PC-9 (cell line): ENCODE measurements at places on chromosomes 13 and 19.

GRCh38 chr13:40172149-40172591 lies 494.3 kb downstream of the FOXO1 start:
- 0 out of 2 replicates have a peak, but pooled peaks cover 5% of the 10 kb centered on the region for H3K4me1 ChIP-seq
- no peak overlapping the region for H3K4me3 ChIP-seq
- no peaks in the 10 kb centered on the region for H3K27me3 ChIP-seq
- no peak overlapping the region for H3K27ac ChIP-seq
- H3K36me3 ChIP-seq: no peaks in the 10 kb centered on the region
- no peak for DNase-seq

- no peak for DNase-seq
- no peaks in the 10 kb centered on the region for H3K27me3 ChIP-seq
- no peaks in the 10 kb centered on the region for H3K4me1 ChIP-seq
Measured at GRCh38 chr13:102354011-102354410, 47.8 kb downstream of the FGF14 start.

GRCh38 chr13:41389580-41389979 lies 67.8 kb upstream of the RGCC start:
- H3K27ac ChIP-seq: no peak overlapping the region
- no peaks in the 10 kb centered on the region for H3K4me1 ChIP-seq
- no peaks in the 10 kb centered on the region for H3K27me3 ChIP-seq
- DNase-seq: no peak
- H3K4me3 ChIP-seq: no peak overlapping the region
- H3K36me3 ChIP-seq: no peaks in the 10 kb centered on the region

DNA sequence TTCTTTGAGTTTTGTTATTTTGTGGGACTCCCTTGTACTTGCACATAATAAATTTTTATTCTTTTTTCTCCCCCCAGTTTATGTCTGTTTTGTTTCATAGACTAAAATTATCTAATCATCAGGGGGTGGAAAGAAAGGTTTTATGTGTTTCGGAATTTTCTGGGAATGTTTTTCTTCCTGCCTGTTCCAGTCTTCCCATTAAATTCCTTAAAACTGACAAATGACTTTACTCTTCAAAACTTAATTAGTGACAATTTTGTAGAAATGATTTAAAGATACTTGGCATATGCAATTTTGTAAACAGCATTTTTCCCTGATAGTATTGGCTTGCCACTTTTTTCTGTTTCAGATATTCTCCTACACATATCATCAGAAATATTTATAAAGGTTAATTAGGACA lies 1813.4 kb downstream of the PCDH9 start:
- no peak overlapping the region for H3K4me3 ChIP-seq
- H3K27me3 ChIP-seq: no peaks in the 10 kb centered on the region
- H3K4me1 ChIP-seq: no peaks in the 10 kb centered on the region
- no peak for DNase-seq

- no peak overlapping the region for H3K4me3 ChIP-seq
- H3K27ac ChIP-seq: no peak overlapping the region
- H3K36me3 ChIP-seq: no peaks in the 10 kb centered on the region
- H3K27me3 ChIP-seq: no peaks in the 10 kb centered on the region
- no peaks in the 10 kb centered on the region for H3K4me1 ChIP-seq
Measured at GRCh38 chr13:21006141-21007005, 55.0 kb downstream of the LATS2 start.

DNA sequence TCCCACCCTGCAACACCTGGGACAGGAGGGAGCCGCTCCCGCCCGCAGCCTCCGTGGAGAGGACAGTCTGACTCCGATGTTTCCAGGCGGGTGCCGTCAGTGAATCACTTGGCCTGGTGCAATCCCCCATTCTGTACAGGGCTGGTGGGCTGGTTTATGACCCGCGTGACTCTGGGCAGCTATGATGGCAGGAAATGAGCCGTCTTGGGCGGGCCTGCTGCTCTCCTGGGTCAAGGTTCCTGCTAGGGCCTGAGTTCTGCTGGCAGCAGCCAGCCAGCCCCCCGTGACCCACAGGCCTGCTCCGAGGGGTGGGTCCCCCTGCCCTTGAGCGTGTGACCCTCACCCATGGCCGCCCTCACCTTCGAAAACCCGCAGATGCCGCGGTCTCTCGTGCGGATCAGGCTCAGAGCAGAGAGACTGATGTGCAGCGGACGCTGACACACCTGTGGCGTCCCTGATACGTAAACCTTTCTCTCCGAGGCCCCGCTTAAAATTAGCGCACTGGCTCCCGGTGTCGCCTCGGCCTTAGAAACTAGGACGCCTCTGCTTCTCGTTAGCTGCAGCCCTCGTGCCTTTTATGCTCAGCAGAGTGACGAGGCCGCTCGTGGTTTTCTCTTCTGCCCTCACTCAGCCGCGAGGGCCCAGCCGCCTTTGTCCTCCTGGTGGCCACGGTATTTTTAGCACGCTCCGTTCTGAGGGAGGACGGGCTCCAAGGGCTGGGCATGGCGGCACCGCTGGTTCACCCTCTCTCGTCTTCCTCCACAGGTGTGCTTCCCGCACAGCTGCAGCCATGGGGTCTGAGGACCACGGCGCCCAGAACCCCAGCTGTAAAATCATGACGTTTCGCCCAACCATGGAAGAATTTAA lies 63.4 kb downstream of the KDM4B start:
- no peaks in the 10 kb centered on the region for H3K36me3 ChIP-seq
- H3K27ac ChIP-seq: no peak overlapping the region
- DNase-seq: no peak
- no peaks in the 10 kb centered on the region for H3K4me1 ChIP-seq
- H3K27me3 ChIP-seq: no peaks in the 10 kb centered on the region
- no peak overlapping the region for H3K4me3 ChIP-seq

DNA sequence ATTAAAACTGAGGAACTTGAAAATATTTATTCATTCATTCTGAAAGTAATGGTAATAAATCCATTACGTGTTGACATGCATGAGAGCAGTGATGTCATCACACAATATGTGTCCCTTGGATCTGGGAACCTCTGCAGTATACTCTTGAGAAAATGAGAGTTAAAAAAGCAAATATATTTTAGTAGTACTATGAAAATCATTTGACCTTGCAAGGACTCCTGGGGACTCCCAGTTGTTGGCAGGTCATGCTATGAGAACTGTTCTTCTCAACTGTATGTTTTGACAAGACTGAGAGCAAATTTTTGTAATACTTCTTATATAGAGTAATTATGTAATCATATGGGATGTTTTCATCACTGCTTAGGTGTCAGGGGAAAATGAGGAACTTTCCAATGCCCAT lies 249.4 kb downstream of the PCCA start:
- DNase-seq: no peak
- H3K27me3 ChIP-seq: no peaks in the 10 kb centered on the region
- H3K27ac ChIP-seq: no peak overlapping the region
- H3K36me3 ChIP-seq: no peaks in the 10 kb centered on the region
- H3K4me3 ChIP-seq: no peak overlapping the region
- H3K4me1 ChIP-seq: no peaks in the 10 kb centered on the region

DNA sequence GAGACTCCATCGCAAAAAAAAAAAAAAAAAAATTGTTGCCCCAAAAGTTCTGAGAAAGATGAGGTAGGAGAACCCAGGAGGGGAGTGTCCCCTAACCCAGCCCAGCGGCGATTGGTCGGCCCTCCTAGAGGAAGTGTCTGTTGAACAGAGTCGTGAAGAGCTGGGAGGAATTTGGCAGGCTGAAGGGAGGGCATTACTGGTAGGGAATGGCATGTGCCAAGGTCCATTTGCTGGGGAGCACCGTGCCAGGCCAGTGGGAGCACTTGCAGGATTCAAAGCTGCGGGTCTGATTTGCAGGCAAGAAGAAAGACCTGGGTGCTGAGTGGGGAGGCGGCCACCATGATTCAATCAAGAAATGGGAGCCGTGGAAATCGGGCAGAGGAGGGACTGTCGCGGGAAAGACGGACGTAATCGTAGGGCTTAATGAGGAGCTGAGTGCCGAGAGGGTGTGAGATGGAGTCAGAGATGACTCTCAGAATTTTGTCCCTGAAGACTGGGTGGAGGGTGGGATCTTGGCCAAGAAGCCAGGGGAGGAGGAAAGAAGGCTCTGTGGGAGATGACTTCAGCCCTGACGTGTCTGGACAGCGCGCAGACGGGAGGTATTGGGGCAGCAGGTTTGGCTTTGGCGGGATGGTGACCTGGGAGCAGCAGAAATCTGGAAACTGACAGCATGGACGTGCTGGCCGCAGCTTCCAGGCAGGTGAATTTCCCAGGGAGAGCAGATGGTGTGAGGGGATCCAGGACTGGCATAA lies 15.4 kb downstream of the CERS4 start:
- DNase-seq: no peak
- no peaks in the 10 kb centered on the region for H3K27me3 ChIP-seq
- no peak overlapping the region for H3K27ac ChIP-seq
- no peak overlapping the region for H3K4me3 ChIP-seq

DNA sequence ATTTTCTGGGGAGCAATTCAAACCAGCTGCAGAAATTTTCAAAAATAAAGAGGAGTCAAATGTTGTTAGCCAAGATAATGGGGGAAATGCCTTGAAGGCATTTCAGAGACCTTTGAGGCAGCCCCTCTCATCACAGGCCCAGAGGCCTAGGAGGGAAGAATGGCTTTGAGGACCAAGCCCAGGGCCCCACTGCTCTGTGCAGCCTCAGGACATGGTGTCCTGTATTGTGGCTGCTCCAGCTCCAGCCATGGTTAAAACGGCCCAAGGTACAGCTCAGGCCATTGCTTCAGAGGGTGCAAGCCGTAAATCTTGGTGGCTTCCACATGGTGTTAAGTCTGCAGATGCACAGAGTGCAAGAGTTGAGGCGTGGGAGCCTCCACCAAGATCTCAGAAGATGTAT lies 32.1 kb downstream of the NEK5 start:
- no peaks in the 10 kb centered on the region for H3K4me1 ChIP-seq
- no peaks in the 10 kb centered on the region for H3K27me3 ChIP-seq
- H3K27ac ChIP-seq: no peak overlapping the region
- H3K36me3 ChIP-seq: no peaks in the 10 kb centered on the region
- H3K4me3 ChIP-seq: no peak overlapping the region

DNA sequence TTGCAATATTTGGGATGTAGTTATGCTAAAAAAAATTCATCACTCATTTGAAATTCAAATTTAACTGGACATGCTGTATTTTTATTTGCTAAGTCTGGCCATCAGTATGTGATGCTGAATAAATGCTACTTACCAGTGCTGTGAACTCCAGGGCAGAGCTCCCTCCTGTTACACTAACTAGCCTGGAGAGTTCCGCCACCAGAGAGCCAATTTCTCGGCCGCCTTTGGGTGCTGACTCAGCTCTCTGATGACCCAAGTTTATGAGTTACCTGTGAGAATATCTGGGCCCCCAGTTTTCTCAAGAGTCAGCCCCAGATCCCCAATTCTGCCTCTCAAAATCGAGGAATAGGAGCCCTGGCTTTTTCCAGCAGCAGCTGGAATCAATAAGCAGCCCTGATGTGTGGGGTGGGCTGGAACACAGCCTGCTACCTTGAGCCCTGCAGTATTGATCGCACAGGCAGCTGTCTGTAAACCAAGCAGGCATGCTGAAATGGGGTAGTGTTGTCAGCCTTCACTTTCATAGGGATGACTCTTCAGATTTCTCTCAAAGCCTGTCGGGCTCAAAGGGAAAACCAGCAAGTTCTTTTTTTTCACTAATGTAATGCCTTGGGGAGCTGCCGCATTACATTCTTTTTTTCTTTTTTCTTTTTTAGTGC lies 113.7 kb downstream of the DNAJC15 start:
- no peak for DNase-seq
- H3K27ac ChIP-seq: no peak overlapping the region
- H3K4me3 ChIP-seq: no peak overlapping the region
- H3K27me3 ChIP-seq: no peaks in the 10 kb centered on the region
- no peaks in the 10 kb centered on the region for H3K36me3 ChIP-seq
- H3K4me1 ChIP-seq: peaks cover 6% of the 10 kb centered on the region; the same call in 1 of the 2 replicates

- no peaks in the 10 kb centered on the region for H3K27me3 ChIP-seq
- H3K4me3 ChIP-seq: peak overlapping the region; percentile 61
- DNase-seq: peak; percentile 72
Measured at GRCh38 chr19:45492627-45493470, 4.0 kb downstream of the RTN2 start.

- H3K36me3 ChIP-seq: no peaks in the 10 kb centered on the region
- H3K27me3 ChIP-seq: no peaks in the 10 kb centered on the region
- H3K4me1 ChIP-seq: peaks cover 22% of the 10 kb centered on the region
- H3K27ac ChIP-seq: no peak overlapping the region
- H3K4me3 ChIP-seq: no peak overlapping the region
Measured at GRCh38 chr13:30984620-30985019, 52.2 kb downstream of the TEX26 start.

GRCh38 chr19:29564574-29565005 lies 38.8 kb downstream of the VSTM2B start:
- no peak overlapping the region for H3K27ac ChIP-seq
- no peaks in the 10 kb centered on the region for H3K36me3 ChIP-seq
- no peak for DNase-seq

DNA sequence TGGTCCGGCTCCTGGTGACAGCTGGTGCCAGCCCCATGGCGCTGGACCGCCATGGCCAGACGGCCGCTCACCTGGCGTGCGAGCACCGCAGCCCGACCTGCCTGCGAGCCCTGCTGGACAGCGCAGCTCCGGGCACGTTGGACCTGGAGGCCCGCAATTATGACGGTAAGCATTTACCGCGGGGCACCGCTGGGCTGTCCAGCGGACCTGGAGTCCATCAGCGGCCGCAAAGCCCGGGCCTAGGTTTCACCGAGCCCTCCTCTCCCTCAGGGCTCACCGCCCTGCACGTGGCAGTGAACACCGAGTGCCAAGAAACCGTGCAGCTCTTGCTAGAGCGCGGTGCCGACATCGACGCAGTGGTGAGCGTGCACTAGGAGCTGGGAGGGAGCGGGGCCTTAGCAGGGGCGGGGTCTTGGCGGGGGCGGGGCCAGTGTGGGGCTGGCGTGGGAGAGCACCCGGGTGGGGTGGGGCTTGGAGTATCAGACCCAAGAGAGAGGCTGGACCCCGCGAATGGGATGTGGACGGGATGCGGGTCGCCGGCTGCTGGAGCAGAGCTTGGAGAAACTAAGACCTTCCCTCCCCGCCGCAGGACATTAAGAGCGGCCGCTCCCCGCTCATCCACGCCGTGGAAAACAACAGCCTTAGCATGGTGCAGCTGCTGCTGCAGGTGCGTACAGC lies 8.7 kb downstream of the BCL3 start:
- H3K36me3 ChIP-seq: peaks cover 13% of the 10 kb centered on the region
- peaks cover 33% of the 10 kb centered on the region for H3K4me1 ChIP-seq
- no peak overlapping the region for H3K27ac ChIP-seq
- H3K27me3 ChIP-seq: no peaks in the 10 kb centered on the region
- no peak for DNase-seq

GRCh38 chr13:99178636-99179035 lies 22.0 kb upstream of the UBAC2 start:
- H3K36me3 ChIP-seq: no peaks in the 10 kb centered on the region
- no peak overlapping the region for H3K27ac ChIP-seq
- no peaks in the 10 kb centered on the region for H3K27me3 ChIP-seq
- H3K4me3 ChIP-seq: no peak overlapping the region
- DNase-seq: no peak
